ENCODE measurements at places on chromosomes 6 and 20.

GRCh38 chr6:35635601-35636597 lies 52.8 kb downstream of the FKBP5 start:
- no peak for DNase-seq

GRCh38 chr6:91106083-91106482 lies 519.2 kb upstream of the MAP3K7 start:
- no peak for DNase-seq

- DNase-seq, result peak; percentile 12
Observed at GRCh38 chr6:14211562-14211942, 94.0 kb downstream of the CD83 start.

GRCh38 chr6:130274007-130274406 lies 51.3 kb upstream of the SAMD3 start:
- no peak for DNase-seq
